ENCODE measurements at places on chromosomes 7 and 10.

DNA sequence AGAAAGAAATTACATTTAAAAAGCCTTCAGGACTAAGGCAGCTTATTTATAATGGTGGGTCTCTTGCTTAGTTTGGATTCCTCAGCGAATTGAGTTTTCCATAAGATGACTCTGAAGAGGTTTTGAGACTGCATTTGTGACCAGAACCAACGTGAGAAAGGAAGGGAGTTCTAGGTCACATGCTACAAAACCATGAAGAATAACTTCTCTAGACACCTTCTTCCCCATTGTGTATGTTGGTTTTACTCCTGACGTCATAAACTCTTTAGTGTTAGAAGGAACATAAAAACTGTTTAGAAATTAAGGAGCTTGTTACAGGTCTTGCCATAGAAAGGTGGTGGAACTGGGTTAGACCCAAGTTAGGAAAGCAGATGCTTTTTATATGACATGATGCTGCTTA is 11.1 kb downstream of the PTPN12 start:
- no peak for DNase-seq

DNA sequence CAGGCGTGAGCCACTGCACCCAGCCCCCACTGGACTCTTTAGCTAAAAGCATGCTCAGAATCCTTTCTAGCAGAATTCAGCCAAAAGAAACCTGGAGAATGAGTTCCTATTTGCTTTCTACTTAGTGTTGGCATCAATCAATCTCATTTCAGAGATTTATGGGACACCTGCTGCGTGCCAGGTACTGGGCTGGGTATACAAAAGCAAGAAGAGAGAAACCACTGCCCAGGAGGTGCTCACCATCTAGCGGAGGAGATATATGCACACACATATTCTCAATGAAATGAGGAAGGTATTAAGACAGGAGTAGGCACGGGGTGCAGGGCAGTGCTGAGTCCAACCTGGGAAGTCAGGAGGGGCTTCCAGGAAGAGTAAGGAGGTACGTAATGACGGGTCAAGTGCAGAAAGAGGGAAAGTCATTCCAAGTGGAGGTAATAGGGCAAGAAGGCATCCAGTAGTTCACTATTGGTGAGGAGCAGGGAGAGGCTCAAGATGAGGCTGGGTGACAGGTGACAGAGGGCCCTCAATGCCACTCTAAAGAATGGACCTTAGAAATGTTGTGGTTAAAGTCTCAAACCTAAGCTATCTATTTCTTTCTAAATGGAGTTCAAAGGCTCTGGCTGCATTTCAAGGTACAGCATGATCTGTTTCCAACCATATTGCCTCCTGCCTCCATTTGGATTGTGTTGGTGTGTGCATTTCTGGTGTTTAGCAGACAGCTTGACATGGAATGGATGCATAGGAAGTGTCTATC is 22.1 kb downstream of the ABLIM1 start:
- DNase-seq, result no peak

DNA sequence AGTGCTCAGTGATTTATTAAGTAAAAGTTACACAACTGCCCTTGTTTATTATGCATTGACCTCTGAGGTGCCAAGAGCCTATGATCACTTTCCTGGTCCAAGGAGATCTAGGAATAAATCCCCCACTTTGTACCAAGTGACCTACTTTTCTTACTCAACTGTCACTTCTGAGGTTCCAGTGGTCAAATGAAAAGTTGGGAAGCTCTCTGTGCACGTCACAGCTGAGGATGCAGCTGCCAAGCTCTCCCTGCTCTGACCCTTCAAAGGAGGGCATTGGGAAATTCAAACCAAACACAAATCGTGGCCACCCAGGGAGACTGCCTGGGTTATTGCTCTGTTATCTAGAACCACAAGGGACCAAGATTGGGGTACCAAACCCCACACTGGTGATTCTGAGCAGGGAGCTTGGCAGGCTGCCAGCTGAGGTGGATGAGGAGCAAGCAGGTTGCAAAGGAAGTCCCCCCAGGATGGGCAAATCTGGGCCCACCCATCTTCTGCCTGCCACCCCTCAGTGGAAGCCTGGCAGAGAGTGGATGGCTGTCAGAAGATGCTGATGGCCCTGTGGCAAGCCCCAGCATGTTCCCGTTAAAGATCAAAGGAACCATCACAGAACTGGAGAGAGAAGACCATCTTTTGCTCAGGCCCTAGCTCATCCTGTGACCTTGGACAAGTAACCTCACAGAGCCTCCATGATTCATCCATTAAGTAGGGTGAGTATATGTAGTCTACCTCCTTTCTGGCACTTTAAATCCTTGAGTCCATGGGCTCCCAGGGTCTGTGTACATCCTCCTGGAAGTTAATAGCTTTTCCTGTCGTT is 106.8 kb downstream of the PPP1R3C start:
- no peak for DNase-seq

DNA sequence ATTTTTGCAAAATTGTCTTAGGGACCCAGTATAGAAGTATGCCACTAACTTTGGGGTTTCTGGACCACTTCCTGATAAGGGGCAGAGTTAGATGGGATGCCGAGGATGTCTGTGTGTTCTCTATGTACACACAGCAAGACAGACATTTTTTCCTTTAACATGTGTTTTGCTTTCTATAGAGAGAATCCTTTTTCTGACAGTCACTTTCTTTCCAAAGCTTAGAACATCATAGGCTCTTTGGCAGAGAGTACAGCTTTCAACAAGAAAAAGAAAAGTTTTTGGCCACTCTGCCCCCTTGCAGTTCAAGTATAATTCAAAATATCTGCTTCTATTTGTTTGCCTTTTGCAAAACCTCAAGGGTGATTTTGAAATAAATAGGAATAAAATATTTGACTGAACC is 44.1 kb downstream of the PAPSS2 start:
- DNase-seq, result no peak

- DNase-seq, result no peak
These were observed 294.5 kb downstream of the AUTS2 start for GRCh38 chr7:69892790-69893189.

DNA sequence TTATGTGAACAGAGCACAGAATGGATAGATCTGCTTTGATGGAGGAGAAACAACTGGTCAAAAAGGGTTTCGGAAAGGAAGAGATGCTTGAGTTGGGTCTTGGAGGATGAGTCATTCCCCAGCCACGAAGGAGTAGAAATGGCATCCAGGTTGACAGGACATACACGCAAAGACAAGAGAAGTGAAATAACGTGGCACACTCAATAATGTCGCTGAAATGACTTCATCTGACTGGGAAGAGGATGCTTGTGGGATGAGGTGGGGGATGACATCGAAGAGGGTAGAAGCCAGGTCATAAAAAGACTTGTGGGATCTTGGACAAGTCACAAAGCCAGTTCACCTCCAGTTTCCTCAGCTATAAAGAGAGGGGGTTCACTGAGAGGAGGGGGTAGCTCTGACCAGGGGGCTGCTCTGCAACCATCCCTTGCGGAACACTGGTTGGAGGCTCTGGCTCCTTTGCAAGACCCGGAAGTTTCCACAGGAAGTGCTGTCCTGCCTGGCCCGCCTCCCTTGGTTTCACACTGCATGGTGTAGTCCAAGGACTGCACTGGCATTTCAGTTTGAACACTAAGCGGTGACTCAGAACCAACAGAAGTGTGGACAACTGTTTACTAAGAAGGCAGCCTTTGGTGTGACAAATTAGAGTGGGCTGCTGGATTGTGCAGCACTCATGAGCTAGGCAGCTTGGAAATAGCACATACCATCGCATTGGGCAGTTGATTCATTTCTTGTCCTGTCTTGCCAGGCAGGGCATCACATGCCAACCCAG is 189.9 kb upstream of the ADO start:
- no peak for DNase-seq

GRCh38 chr10:5281356-5281755 is 83.4 kb upstream of the UCN3 start:
- DNase-seq, result no peak

- DNase-seq, result no peak
These were observed 317 bp downstream of the PDZD7 start for GRCh38 chr10:101030496-101031127.

DNA sequence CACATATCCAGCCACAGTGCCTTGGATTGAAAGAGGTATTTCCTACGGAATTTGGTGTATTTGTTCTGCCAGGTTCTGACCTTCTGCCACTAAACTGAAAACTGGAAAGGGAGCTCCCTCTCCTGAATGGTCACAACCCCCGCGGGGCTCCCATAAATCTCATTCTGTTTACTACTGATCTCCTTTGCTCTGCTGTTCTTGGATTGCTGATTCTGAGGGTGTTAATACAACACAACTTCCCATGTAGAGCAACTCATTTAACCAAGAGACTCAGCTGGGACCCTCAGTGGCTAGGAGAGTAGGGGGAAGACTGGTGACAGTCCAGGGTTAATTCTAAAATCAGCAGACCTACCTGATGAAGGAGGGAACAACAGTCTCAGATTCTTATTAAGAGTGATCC is 662.9 kb downstream of the INHBA start:
- no peak for DNase-seq

- no peak for DNase-seq
These were observed 70.4 kb upstream of the NOBOX start for GRCh38 chr7:144473908-144474307.

GRCh38 chr7:5396999-5397663 is 26.5 kb downstream of the TNRC18 start:
- DNase-seq, result peak; percentile 71

GRCh38 chr7:12866207-12866606 is 178.8 kb downstream of the ARL4A start:
- DNase-seq, result no peak

GRCh38 chr7:157676456-157677255 is 339.9 kb downstream of the DNAJB6 start:
- no peak for DNase-seq

GRCh38 chr7:156780724-156781455 is 112.1 kb downstream of the LMBR1 start:
- no peak for DNase-seq

- DNase-seq, result no peak
These were observed 91.6 kb upstream of the CCDC6 start for GRCh38 chr10:59997827-59998525.

GRCh38 chr10:59655309-59655708 is 54.3 kb downstream of the SLC16A9 start:
- no peak for DNase-seq

- DNase-seq, result no peak
These were observed 8.0 kb downstream of the RASSF4 start for GRCh38 chr10:44967616-44968015.

DNA sequence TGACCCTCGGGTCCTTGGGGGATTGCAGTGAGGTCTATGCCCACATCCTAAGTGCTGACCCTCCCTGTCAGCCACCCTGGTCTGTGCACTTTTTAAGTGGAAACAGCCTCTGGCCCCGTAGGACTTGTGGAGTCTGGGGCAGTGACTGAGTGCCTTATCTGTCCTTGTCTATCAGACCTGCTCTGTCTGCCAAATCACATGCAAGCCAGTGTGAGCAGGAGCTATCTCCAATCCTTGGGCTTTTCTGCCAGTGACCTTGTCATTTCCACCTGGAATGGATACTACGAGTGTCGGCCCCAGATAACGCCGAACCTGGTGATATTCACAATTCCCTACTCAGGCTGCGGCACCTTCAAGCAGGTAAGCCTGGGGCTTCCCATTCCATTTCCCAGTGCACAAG is 62.7 kb downstream of the C10orf120 start:
- no peak for DNase-seq

DNA sequence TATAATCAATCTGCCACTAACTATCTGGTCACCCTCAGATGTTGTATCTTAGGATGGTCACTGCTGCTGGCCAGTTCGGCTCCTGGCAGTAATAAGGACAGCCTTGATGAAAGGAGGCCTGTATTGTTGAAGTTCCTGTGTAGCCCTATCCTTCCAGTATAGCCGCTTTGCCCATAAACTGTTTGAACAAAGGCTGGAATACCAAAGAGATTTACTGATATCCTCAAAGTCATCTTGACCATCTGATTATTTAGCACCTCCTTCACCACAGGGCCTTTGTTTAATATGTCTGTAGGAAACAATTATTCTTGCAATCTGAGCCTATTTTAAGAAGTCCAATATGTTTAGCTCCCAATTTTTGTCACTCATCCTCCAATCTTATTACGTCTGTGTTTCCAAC is 77.7 kb downstream of the HYCC1 start:
- DNase-seq, result no peak

DNA sequence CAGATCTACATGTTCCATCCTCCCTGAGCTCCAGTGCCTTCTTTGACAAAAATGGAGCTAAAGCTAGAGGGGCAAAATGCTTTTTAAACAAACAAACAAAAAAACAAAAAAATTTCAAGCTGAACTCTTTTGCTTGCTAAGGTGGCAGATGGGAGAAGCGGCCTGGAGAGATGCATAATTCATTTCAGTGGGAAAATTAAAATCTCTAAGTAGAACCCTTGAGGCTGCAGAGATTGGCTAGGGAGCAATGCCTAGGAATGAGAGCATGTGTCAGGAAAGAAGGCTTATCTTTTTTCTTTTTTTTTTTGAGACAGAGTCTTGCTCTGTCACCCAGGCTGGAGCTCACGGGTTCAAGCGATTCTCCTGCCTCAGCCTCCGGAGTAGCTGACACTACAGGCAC is 46.4 kb upstream of the SAMD8 start:
- no peak for DNase-seq

DNA sequence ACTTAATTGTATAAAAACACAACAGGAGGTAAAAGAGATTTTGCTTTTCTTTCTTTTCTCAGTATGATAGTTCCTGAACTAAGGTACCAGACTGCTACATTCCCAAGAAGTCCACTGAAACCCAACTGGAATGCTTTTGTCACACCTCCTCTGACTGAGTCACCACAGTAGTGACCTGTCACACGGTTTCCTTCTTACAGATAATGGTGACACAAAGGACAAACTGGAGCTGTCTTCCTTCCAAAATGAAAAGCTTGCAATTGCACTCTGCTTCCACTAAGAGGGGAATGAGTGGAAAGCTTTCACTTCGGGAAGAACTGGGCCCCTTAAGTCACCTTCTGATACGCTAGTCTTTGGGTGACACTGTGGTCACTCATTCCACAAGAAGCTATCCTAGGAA is 122.2 kb downstream of the KMT2E start:
- no peak for DNase-seq

GRCh38 chr10:11403116-11403515 is 208.3 kb downstream of the USP6NL start:
- peak; percentile 28 for DNase-seq

- no peak for DNase-seq
These were observed 95.5 kb downstream of the PPP1R17 start for GRCh38 chr7:31782411-31782991.

GRCh38 chr10:10911471-10911921 is 106.2 kb upstream of the CELF2 start:
- no peak for DNase-seq

DNA sequence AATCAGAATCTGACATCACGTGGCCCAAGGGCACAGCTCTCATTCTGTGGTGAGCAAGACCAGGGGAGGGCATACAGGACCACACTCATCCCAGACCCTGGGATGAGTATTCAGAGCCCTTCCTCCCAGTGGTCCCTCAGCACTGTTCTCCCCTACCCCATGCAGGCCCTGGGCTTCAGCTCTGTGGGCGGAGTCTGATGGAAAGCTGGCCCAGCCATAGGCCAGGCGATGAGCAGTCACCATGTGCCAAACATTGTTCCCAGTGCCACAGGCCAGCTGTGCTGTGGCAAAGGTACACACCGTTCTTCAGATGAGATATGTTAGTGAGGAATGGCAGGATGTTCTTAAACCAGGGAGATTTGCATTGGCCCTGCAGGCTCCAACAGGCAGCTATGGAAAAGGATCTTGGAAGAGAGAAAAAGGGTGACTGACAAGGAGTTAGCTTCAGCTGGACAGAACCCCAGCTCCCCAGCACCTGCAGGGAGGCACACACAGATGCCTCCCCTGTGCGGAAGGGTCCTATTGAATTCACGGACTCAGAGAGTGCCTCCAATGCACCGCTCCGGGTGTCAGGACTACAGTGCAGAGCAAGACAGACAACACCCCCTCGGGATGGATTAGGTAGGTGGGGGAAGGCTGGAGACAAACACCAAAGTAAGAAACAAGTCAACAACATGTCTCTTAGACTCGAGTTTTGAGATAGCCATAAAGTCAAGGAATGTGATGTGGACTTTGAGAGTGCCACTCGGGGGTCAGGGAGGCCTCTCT is 596.0 kb upstream of the MGMT start:
- DNase-seq, result no peak

All from activated CD4-positive, alpha-beta T cell treated with anti-CD3 and anti-CD28 coated beads for 24 hours (primary cell).